HS-5 (cell line): ENCODE measurements at places on chromosomes 5 and 9.
A peak's percentile ranks its signal among the peaks of the same experiment; 100 is the strongest.

GRCh38 chr9:136656795-136657611 is 5.7 kb upstream of the EGFL7 start:
- DNase-seq, result no peak

DNA sequence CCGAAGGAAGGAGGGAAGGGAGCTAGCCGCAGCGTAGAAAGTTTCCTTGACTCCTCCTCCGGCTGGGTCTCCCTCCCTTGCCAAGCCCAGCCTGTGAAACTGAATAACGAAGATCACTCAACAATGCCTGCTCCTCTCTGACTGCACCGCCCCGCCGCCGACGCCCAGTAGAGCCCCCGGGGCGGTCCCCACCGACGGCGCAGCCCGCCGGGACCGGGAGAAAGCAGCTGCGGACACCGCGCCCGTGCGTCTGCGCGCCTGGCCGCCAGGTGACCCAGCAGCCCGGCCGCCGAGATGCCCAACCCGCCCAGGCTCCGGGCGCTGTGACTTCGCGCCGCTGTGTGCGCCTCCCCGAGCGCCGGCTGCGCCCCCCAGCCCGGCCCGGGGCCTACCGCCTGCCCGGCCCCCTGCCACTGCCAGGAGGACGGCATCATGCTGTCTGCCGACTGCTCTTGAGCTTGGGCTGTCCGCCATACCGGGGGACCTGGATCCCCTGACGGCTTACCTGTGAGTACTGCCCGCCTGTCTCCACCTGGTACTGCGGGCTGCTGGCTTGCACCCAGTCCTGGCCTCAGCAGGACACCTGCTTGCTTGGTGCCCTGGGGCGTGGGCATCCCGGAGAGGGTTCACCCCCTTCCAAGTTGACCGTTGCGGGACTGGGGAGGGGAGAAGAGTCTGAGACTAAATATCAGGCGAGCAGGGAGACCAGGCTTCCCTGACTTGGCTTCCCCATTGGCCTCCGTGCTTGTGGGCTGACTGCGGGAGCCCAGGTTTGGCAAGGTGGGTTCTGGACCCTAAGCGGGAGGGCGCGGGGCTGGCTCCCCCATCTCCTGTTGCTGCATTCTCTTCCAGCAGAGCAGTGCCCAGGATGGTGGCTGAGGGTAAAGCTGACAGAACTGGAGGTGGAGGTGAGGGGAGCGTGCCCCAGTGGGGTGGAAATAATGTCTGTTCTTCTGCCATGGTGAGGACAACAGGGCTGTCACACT is 26.2 kb upstream of the SPTLC1 start:
- DNase-seq, result no peak

- no peak for DNase-seq
These were observed 102.6 kb downstream of the RGS3 start for GRCh38 chr9:113566016-113566711.

DNA sequence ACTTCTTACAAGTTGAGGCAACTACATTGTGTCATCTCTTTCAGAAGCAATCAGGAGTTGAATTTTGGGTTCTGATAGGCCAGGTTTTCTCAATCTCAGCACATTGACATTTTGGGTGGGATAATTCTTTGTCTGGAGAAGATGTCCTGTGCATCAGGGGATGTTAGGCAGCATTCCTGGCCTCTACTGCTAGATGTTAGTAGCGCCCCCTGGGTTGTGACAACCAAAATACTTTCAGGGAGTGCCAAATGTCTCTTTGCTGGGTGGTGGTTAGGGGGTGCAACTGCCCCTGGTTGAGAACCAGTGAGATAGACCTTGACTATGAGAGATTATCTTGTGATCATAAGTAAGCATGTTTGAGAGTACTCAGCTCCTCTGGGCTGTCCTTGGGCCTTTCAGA is 164.3 kb upstream of the KLF9 start:
- no peak for DNase-seq

GRCh38 chr9:114592356-114592755 is 4.8 kb downstream of the ATP6V1G1 start:
- DNase-seq, result no peak

DNA sequence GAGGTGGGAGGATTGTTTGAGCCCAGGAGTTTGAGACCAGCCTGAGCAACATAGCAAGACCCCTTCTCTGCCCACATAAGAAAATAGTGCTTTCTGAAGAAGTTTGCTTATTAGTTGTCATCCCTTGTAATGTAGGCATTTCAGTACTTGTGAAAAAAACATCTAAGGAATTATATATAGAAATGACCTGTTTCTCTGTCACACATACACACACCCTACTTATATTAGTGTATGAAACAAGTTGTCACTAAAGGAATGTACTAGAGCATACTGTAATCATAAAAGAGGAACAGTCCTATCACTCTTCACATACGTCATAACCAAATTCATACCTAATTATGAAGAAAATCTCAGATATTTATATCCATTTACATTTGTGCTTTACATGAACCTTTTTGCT is 122.0 kb downstream of the NIPBL start:
- DNase-seq, result no peak

DNA sequence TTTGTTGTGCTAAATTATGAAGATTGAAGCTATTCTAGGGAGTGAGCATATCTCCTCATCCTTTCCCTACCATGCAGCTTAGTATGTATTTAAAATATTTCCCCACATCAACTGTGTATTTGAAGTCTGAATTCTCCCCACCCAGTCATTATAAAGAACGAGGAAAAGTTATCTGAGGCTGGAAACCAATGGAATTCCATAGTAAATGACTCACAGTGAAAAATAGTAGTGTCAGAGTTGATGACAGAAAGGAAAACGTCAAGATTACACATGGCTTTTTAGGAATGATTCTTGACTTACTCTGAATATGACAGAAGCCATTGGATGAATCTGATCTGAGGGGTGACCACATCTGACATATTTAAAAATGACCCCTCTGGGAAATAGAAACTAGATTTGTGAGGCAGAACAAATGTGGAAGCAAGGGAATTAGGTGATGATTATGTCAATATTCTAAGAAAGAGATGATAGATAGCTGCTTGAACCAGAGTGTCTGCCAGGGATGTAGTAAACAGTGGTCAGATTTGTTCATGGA is 1768.9 kb upstream of the CDH9 start:
- DNase-seq, result peak; percentile 73

- no peak for DNase-seq
These were observed 4.2 kb downstream of the CARD19 start for GRCh38 chr9:93100276-93100636.

DNA sequence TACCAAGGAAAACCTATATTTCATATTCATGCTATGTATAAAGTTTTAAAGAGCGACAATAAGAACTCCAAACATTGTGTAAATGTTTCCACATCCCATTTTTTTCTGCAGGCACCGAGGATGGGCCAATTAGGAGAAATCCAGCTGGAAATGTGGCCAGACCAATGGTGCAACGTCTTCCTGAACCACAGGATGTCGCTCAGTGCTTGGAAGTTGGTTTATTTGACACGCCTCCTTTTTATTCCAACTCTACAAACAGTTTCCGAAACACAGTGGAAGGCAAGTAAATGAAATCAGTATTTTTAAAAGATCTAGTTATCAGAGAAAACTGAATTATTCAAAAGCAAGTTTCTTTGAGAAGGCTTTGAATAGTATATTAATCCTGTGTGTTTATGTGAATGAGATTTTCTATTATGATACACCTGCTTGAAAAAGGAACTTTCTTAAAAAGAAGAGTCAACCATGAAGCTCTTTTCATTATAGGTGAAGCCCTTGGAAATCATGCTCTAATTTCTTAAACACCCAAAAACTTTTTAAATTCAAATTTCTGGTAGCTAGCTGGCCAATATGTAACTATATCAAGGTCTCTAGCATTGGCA is 9.1 kb downstream of the TYRP1 start:
- no peak for DNase-seq

- no peak for DNase-seq
These were observed 3.0 kb downstream of the KIF12 start for GRCh38 chr9:114096041-114096511.

- no peak for DNase-seq
These were observed 214.7 kb downstream of the IRX2 start for GRCh38 chr5:2536632-2537377.

DNA sequence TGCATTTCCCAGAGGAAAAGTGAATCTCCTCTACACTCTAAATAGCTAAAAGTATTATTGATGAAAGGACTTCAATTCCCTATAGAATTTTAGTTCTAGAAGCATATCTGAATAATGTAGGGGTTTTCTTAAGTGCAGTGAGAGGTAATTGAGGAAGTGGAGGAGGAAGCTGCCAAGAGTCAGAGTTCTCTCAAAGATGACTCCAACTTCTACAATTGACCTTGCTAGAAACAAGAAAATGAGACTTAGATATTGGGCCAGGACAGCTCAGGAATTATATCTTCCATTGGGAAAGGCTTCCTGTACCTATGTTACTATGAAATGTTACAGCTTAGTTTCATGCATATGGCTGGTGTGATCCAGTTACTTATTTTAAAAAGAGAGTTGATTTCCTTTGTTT is 10.4 kb upstream of the F2R start:
- DNase-seq, result no peak

GRCh38 chr5:51194671-51195070 is 188.6 kb upstream of the ISL1 start:
- DNase-seq, result no peak

DNA sequence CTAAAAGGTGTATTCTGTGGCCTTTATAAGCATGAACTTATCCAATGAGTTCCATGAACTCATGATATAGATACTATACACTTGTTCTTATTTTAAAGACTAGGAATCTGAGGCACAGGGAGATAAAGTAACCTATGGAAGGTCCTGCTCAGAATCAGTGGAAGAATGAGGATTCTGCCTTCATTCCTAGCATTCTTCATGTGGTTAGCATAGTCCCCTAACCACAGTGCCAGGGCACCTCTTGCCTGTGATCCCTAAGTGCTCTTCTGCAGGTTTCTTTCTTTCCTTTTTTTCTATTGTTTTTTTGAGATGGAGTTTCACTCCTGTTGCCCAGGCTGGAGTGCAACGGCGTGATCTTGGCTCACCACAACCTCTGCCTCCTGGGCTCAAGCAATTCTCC is 174.1 kb downstream of the C9orf152 start:
- DNase-seq, result no peak

DNA sequence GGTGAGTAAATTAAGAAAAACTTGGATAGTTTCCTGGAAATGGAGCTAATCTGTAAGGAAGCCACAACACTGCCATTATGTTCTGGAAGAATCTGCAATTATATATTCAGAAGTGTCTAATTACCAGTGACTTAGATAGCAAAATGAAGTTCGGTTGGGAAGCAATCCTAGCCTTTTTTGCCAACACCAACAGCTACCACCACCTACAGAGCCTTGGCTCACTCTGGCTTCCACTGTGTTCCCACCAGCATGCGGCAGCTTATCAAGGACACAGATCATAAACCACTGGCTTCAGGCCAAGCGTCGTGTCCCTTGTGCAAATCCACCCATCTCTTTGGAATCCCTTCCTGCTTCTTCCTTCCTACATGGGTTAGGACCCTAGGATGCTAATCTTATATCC is 118.0 kb upstream of the PCA3 start:
- DNase-seq, result no peak

DNA sequence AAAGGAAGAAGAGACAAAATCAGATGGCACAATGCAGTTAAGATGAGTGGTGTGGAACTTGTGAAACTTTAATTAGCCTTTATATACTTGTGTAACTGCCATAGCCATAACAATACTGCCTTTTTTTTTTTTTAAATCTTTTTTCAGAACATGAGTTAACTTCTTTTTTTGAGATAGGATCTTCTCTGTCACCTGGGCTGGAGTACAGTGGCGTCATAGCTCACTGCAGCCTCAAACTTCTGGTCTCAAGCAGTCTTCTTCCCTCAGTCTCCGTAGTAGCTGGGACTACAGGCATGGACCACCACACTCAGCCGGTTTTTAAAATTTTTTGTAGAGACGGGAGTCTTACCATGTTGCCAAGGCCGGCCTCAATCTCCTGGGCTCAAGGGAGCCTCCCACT is 37.2 kb downstream of the GPBP1 start:
- no peak for DNase-seq

DNA sequence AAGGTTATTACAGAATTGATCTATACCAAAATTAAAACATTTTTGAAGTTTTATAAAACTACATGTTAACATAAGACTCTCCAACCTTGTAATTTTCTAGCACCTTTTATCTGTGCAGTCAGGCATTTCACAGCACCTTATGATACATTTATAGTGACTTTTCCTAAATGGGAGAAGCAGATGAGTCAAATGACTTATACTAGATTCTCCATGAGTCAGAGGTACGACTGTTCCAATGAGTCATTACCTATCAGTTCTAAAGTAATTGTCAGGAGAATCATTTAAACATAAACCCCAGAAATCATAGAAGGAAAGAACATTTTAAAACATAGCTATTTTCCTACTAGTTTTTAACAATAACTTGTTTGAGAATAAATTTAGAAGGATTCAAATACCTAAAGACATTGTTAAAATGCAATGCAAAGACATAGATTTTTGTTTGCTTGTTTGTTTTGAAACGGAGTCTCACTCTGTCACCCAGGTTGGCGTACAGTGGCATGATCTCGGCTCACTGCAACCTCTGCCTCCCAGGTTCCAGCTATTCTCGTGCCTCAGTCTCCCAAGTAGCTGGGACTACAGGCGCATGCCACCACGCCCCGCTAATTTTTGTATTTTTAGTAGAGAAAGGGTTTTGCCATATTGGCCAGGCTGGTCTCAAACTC is 34.7 kb upstream of the DMXL1 start:
- DNase-seq, result peak; percentile 68

- no peak for DNase-seq
These were observed 125.1 kb upstream of the COL5A1 start for GRCh38 chr9:134516464-134516863.

GRCh38 chr9:87479801-87480201 is 17.9 kb upstream of the DAPK1 start:
- DNase-seq, result no peak

GRCh38 chr9:27462434-27462833 is 61.7 kb upstream of the IFNK start:
- no peak for DNase-seq

- DNase-seq, result no peak
These were observed 1.2 kb downstream of the RPS14 start for GRCh38 chr5:150448334-150448733.

DNA sequence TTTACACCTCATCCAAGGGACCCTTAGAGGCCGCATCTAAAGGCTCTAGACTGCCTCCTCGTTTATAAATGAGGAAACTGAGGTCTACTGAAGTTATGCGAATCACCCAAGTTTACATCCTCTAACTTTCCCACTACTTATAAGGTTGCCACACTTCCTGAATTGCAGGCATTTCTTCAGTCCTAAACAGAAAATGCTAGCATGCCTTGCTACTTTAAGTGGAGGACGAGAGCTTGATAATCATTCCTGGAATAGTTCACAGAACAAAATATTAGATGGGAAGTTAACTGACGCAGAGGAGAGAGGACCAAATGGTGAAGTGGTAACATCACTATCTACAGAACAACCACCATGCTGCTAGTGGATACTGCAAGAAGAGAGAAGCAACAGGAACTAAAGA is 85.8 kb downstream of the GNAQ start:
- no peak for DNase-seq

GRCh38 chr5:140631036-140631417 is 1.9 kb downstream of the CD14 start:
- DNase-seq, result no peak
